SK-N-DZ (cell line): ENCODE measurements at places on chromosomes 11 and 22.

DNA sequence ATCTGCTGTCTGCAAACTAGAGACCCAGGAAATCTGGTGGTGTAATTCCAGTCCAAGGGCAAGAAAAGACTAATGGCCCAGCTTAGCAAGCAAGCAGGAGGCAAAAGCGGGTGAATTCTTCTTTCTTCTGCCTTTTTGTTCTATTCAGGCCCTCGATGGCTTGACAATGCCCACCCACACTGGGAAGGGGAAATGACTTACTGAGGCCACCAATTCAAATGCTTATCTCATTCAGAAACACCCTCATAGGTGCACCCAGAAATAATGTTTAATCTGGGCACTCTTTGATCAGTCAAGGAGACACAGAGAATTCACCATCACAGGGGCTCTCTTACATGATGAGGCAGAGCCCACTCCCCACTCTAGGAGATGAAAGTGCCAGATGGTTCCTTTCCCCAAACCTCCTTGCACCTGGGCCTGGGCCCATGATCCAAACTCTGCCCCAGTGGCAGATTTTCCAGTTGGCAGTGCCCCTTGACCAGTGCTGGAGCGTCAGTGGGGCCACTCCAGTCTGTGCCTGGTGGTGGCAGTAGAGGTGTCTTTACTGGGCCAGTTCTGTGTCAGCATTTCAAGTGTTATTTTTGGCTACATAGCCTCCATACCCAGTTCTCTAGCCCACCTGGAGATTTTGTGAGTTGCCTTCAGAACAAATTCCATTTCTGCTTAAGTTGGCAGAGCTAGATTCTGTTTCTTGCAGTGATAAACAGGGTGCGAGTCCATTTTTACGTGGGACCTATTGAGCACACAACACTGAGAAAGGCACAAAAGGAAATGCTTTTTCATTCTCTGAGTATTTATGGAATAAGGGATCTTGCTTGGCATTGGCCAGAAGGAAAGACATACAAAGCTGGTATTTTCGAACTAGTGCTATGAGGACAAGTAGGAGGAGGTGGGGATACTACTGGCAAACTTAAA is 7.5 kb downstream of the ELMOD1 start:
- DNase-seq: no peak

DNA sequence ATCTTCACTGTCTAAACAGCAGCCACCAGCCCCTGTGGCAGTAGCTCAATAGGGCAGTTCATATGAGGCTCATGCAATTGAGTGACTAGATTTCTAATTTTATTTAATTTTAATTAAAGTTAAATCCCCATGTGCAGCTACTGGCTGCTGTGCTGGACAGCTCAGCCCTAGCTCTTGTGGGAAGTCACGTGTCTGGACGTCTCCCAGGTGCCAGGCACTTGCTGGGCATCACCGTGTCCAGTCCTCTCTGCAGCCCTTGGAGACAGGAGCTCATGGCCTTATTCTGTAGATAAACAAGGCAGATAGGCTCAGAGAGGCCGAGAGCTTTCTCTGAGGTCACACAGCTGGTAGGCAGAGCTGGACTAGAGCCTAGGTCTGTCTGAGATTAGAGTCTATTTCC is 95.0 kb downstream of the ARHGAP8 start:
- no peak for DNase-seq

GRCh38 chr11:102683277-102683676 is 22.3 kb downstream of the MMP27 start:
- DNase-seq: no peak

DNA sequence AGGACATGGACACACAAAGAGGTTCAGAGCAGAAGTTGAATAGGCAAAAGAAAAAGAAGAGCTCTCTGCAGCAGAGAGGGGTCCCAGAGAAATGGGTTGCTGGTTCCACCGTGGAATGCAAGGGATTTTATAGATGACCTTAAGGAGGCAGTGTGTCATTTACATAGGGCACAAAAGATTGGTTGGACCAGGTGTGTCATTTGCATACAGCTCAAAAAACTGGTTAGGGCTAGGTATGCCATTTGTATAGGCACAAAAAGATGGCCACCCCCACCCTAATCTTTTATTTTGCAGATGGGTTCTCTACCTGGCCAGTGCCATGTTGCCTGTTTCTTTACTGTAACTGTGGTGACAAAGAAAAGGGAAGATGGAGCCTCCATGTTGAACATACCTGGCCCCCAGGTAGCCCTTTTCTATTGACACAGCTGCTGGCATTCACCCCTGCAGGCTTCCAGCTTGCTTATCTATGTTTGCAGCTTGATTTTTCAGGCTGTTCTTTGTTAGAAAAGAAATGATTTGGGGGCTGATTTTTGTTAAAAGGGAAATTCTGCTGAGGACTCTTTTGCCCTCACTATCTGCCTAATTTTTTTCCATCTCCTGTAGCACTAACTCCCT is 3.1 kb upstream of the CAVIN3 start:
- no peak for DNase-seq

DNA sequence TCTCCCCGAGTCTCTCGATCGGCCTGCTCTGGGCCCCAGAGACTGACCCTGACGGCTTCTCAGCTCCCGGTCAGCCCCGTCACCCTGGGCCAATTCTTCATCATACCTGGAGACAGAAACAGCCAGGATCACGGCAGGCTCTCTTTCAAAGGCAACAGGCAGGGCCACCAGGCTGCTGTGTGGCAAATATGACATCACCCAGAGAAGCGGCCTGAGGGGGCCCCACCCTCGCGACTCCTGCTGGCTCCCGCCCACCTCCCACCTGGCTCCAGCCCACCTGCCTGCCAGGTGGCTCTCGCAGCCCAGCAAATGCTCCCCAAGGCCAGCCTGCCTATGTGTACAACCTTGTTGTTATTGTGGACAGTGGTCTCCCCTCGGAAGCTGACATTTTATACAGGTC is 24.9 kb upstream of the PACSIN2 start:
- no peak for DNase-seq

GRCh38 chr11:116053548-116053919 is 549.3 kb upstream of the CADM1 start:
- DNase-seq: no peak

GRCh38 chr11:80182901-80183300 is 742.1 kb upstream of the TENM4 start:
- DNase-seq: no peak
